LoVo (cell line): ENCODE measurements at places on chromosomes 13 and 19.

DNA sequence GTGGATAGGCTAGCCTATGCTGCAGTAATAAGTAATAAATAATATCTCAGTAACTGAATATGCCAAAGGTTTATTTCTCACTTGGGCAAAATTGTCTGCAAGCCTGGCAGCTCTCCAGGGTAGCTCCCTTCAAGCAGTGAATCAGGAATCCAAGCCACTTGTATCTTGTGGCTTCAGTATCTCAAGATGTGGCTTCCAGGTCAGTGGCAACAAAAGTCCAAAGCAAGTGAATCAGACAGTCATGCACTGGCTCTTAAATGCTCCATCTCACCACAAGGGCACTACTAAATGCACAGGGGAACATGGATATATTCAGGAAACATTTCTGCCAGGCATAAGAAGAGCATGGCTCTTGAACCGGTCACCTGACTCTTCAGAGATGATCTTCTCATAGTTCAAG lies 126.3 kb downstream of the KCTD12 start:
- DNase-seq = no peak

GRCh38 chr13:33519561-33520467 lies 234.3 kb upstream of the STARD13 start:
- no peak for DNase-seq

GRCh38 chr19:369256-369655 lies 24.7 kb upstream of the MIER2 start:
- no peak for DNase-seq

DNA sequence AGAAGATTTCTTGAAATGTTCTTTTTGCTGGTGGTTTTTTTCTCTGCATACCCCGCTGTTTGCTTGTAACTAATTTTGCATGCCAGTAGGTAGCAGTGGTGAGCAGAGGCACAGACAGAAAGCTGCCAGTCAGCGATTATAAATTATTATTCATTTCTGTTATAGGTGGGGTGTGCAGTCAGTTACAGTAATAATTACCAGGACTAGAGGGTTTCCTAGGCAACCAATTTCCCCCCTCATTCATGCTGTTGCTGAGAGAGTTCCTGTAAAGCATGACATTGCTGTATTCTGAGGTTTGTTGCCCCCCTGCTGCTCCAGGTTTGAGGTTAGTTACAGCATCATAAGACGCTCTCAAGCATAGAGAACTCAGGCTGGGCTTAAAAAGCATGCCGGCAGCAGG lies 104.5 kb downstream of the URI1 start:
- no peak for DNase-seq

GRCh38 chr13:35354882-35355281 lies 121.6 kb downstream of the MAB21L1 start:
- DNase-seq = no peak

GRCh38 chr13:39910041-39910440 lies 254.6 kb downstream of the COG6 start:
- no peak for DNase-seq
